ENCODE measurements at places on chromosomes 11 and 22.
A peak's percentile ranks its signal among the peaks of the same experiment; 100 is the strongest.

- no peak for DNase-seq
Measured at GRCh38 chr22:32754413-32755041, 47.0 kb upstream of the TIMP3 start.

DNA sequence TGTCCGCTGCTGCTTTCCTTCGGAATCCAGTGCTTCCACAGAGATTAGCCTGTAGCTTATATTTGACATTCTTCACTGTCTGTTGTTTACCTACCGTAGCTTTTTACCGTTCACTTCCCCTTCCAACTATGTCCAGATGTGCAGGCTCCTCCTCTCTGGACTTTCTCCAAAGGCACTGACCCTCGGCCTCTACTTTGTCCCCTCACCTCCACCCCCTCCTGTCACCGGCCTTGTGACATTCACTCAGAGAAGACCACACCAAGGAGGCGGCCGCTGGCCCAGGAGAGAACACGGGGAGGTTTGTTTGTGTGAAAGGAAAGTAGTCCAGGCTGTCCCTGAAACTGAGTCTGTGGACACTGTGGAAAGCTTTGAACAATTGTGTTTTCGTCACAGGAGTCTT, 15.4 kb upstream of the ST14 start:
- no peak for DNase-seq

DNA sequence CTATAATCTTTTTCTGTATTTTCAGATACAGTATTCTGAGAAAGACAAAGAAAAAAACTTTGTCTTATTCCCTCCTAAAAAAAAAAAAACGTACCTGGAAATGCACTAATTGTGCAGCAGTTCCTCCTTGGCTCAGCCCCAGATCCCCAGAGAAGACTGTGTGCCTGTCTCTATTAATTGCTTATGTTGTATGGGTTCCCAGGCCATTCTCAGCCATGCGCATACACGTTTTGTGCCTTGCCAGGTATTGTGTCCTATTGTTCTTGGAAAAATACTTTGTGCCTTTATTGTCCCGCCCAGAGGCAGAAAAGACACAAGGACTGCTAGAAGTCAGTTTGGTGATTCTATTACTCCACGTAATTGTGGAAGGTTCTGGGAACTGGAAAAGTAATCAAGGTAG, 91.2 kb downstream of the PIWIL4 start:
- no peak for DNase-seq

DNA sequence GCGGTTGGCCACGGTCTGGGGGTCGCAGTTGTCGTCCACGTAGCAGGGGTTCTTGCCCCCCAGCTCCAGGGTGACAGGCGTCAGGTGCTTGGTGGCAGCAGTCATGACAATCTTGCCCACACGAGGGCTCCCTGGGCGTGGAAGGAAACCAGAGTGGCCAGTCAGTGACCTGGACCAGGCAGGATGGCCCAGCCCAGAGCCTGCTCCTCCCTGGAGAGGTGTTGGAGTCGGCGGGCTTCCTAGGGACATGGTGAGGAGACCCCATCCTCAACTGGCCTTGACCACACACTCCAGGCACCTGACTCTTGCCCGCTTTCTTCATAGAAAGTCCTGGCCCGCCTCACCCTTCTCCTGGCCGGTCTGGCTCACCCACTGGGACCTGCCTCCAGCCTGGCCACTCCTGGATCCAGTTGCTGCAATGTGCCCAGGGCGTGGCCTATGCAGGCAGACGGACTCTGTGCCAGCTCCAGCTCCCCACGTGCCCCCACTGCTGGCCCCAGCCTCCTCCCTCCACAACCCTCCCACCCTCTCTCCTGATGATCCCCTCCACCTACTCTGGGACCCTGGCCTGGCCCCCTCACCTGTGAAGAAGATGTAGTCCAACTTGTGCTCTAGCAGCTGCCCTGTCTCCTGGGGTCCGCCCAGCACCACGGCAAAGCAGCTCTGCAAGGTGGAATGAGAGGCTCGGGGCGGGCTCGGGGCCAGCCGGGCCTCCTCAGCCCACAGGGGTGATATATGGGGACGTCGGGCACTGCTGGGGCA, 8.7 kb downstream of the ALDH3B2 start:
- no peak for DNase-seq

DNA sequence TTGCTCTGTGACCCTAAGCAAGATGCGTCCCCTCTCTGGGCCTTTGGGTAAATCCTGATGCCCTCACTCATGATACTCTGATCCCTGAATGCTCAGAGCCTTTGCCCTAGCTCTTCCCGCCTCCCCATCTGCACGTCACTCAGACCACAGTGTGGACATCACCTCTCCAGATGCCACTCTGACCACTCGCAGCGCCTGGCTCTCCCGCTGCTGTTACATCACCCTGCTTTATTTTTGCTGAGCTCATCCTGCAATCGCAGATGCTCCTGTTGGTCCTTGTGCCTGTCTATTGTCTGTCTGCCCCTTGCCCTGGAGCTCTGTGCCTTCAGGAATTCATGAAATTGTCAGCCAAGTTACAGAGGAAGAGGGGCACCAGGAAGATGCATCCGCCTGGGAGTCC, 5.5 kb downstream of the OSM start:
- DNase-seq = peak; percentile 87

DNA sequence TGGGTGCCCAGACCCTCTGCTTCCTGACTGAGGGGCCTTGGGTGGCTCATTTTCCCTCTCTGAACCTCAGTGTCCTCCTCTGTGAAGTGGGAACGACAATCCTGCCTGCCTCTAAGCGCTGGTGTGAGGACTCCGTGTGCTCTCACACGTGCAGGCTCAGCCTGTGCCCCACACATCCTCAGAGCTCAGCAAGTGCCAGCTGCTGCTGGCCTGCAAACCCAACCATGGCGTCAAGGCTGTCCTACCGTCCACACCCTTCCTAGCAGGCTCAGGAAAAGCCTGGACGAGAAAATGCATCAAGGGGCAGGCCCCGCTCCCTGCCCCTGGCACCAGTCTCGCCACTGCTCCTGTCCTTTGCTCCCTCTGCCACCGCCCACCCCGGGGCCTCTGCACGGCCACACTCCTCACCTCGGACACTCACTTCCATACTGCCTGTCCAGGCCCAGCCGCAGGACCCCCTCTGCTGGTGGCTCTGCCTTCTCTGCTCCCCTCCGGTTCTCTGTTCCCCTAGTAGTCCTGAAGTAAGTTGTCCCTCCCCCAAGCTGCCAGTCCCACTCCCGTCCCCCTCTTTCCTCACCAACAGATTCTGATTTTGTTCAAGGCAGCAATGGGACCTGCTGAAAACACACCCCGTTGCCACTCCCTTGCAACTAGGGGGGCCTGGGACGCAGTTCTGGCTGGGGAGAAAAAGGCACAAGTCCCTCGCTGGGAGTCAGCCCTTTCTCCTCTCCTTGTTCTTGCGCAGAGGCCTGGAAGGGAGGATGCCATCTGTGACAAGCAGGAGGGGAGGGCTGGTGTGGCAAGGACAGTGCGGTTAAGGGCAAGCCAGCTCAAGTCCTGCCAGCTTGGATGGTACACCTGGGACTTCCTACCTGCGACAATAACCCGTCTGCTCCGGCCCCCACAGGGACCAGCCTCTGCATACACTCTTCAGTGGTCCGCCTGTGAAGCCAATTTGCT, 62.2 kb downstream of the ARFGAP3 start:
- DNase-seq = peak; percentile 57

GRCh38 chr11:43504316-43504950, 145.7 kb downstream of the TTC17 start:
- no peak for DNase-seq

DNA sequence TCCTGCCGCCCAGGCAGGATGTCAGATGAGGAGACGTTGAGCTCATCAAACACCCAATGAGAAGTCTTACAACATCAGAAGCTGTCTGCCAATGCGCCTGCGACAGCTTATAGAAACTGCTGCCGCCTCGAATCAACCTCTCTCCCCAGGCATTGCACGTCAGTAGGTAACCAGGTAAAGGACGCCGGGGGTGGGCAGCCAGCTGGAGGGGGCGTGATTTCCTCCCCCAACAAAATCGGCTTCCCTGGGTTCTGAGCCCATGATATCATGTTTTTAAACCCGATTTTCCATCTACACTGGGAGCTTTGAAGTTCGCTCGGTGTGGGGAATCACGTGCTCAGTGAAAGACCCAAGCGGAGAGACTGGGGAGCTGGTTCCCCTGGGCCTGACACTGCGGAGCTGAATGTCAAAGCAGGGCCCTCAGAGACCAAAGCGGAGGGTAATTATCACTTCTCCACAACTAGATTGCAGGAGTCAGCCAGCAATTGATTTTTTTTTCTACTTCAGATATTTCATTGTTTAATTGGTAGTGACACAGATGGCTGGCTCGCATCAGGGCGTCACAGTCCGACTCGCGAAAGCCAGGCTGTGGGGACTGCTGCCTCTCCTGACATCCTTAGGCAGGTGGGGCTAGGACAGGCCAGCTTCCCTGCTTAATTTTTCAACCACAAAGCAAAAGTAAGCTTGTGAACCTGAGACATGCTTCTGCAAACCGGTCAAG, 15.4 kb downstream of the FAM83F start:
- no peak for DNase-seq

DNA sequence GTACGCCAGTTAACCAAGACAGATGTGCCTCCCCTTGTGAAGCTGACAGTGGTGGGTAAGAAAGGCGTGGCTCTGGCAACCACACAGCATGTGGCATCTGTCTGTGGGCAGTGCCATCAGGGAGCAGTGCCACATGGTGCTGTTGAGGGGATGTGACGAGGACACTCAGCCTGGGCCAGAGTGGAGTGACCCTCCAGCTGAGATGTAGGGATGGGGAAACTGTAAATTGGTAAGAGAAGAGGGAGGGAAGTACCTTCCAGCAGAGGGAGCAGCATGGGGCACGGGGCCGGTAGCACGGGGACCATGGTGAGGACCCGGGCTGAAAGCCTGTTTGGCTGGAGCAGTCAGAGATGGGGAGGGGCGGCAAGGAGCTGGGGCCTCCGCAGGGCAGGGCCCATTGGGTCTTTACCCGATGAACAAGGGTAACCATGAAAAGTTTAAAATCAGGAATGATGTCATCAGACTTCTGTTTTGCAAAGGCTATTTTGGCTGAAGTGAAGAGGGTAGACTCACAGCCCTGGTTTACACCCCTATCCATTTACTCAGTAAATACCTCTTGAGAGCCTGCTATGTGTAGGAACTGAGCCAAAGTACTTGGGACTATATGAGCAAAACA, 10.4 kb downstream of the TMPRSS6 start:
- no peak for DNase-seq

GRCh38 chr22:33051960-33052839, 6.0 kb downstream of the SYN3 start:
- DNase-seq = no peak

- no peak for DNase-seq
Measured at GRCh38 chr11:12494699-12495098, 117.3 kb downstream of the PARVA start.

GRCh38 chr11:838441-839279, 3.7 kb downstream of the POLR2L start:
- no peak for DNase-seq

GRCh38 chr11:69781241-69781640, 6.1 kb upstream of the FGF4 start:
- DNase-seq = no peak

GRCh38 chr22:48886604-48887393, 940.9 kb downstream of the BRD1 start:
- peak; percentile 73 for DNase-seq

DNA sequence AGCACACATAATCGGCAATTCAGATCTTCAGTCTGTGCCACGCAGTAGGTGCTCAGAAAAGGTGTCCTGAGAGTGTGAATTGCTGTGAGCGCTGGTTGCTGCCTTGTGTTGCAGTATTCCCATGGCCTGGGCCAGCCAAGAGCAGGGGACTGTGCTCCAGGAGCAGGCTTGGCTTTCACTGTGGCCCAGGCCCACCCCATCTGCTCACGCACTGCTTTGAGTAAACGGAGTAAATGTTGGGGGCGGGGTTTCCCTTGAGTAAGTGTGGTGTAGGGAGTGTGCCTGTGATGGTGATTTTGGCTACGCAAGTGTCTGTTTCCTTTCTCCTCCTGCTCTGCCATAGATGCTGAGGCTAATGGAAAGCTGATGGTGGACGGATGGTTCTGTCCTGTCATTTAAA, 2.3 kb downstream of the CTTN start:
- no peak for DNase-seq

- DNase-seq = no peak
Measured at GRCh38 chr22:43319661-43320486, 23.3 kb downstream of the SCUBE1 start.

- DNase-seq = no peak
Measured at GRCh38 chr11:102081313-102081712, 28.9 kb upstream of the YAP1 start.

GRCh38 chr11:8365216-8365941, 101.7 kb upstream of the LMO1 start:
- no peak for DNase-seq
